NCI-H1436 (cell line): ENCODE measurements at places on chromosomes 3 and 15.

- DNase-seq: peak; percentile 58
Observed at GRCh38 chr3:169863458-169863899, 6.3 kb downstream of the LRRC31 start.

DNA sequence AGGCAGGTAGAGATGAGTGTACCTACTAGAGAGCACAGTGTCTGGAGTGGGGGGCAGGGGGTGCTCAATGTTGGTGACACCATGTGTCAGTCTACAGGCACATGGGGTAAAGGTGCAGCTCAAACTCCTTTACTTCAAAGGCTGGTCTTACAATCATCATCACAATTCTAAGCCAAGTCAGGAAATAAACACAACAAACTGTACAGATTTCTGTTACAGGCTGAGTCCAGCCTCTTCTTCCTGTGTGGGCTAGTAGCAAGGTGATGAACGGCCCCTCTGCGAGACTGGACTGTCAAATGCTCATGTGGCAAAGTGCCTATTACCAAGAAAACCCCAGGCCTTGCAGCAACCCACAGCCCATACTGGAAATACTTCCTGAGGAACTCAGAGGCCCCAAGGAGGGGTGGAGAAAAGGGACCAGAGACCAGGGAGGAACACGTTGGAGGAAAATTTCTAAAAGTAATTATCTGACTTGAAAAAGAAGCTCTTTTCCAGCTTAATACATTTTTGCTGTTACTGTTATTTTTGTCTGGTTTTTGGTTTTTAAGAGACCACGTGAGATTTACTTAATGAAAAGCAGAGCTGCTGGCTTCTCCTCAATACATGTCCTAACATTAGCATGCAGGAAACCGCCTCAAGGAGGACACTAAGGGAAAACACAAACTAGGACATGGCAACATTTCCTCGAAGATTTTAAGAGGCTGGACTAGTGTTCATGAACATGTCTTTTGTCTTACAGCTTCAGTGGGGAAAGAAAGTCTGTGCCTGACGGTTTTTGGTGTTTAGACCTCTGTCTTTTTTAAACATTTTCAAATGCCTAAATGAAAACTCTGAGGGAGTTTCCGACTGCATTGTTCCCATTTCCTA lies 29.5 kb downstream of the TBC1D2B start:
- no peak for DNase-seq

- DNase-seq: no peak
Observed at GRCh38 chr15:56786966-56787365, 53.7 kb upstream of the ZNF280D start.

- no peak for DNase-seq
Observed at GRCh38 chr15:85620690-85621049, 174.1 kb downstream of the KLHL25 start.

- no peak for DNase-seq
Observed at GRCh38 chr3:194971965-194972364, 286.3 kb downstream of the FAM43A start.

GRCh38 chr3:52891615-52892081 lies 5.7 kb downstream of the STIMATE start:
- DNase-seq: no peak

DNA sequence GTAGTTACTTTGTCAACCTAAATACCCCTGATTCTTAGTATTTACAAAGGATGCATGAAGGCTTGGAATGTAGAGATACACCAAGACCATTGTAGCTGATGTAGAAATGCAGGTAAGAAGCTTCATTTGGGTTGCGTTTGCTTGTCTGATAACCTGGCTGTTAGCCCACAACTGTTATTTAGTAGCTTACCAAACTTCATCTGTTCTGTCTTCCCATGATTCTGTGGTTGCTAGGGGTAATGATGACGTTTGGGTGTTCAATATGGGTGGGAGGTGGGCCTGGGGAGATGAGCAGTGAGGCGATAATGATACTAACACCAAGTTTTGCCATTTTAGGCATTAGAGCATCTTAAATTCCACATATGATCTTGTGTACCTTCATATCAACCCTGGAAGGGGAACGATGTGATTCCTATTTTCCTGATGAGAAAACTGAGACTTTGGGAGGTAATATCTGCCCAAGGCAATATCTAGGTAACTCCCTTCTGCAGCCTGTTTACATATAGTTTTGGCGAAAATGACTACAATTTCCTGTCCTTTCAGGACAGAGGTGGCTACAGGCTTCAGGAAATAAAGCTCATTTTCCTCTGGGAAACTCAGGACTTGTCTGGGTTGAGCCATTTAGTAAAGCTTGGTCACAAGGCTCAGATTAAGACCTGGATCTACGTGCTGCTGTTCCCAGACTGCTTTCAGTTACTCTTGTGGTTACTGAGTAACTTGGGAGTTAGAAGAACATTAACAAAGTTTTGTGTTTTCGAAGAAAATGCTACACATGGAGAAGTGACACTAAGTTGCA lies 26.8 kb downstream of the FNDC3B start:
- no peak for DNase-seq

- no peak for DNase-seq
Observed at GRCh38 chr15:73956743-73957135, 30.5 kb downstream of the LOXL1 start.

DNA sequence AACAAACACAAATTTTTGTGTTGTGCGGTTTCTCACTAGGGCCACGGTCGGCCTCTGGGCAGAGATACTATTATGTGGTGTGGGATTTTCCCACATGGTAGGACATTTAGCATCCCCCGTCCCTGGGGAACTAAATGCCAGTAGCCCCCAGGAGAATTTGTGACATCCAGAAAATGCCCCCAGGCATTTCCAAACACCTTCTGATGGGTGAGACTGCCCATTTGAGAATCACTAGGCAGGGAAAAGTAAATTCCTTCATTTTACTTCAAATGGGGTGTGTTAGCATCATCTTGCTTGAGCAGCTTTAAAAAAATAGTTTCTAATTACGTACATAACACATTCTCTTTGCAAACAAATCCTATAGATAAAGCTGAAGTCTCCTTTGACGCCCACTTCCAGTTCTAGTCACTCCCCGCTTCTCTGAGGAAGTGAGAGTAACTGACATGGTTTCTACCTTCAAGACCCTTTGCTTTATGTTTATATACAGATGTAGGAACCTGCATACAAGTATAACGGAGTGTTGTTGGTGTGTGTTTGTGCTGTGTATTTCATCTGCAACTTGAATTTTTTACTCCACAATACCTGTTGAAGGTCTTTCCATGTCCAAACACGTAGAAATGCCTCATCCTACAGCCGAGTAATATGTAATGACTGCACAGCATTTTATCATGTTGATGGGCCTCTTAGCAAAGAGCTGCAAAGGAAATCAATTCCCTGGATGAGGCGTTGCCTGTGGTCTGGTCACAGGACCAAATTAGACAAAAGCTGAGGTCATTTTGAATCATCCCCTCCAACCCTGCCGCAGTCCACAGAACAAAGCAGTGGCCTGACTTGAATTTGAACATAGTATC lies 31.4 kb upstream of the ZBTB38 start:
- DNase-seq: no peak

GRCh38 chr15:40486066-40486770 lies 15.4 kb downstream of the CHST14 start:
- DNase-seq: no peak

GRCh38 chr3:192409838-192410683 lies 317.3 kb downstream of the FGF12 start:
- DNase-seq: no peak

DNA sequence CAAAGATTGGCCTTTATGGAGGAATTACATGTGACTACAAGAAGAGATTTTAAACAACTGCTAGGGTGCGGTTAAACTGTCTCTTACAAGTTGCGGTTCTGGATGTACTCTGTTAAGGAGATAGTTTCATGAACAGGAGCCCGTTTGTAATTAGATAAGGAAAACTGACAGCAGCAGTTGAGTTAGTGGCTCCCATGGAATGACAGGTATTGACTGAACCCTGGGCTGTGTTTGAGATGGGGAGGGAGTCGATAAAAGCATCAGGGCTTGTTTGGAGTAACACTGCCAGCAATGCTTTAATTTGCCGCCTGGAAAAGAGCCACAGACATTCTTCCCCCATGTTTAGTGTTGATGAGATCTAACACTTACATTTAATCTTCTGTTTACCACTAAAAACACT lies 139.9 kb downstream of the ROBO2 start:
- no peak for DNase-seq

DNA sequence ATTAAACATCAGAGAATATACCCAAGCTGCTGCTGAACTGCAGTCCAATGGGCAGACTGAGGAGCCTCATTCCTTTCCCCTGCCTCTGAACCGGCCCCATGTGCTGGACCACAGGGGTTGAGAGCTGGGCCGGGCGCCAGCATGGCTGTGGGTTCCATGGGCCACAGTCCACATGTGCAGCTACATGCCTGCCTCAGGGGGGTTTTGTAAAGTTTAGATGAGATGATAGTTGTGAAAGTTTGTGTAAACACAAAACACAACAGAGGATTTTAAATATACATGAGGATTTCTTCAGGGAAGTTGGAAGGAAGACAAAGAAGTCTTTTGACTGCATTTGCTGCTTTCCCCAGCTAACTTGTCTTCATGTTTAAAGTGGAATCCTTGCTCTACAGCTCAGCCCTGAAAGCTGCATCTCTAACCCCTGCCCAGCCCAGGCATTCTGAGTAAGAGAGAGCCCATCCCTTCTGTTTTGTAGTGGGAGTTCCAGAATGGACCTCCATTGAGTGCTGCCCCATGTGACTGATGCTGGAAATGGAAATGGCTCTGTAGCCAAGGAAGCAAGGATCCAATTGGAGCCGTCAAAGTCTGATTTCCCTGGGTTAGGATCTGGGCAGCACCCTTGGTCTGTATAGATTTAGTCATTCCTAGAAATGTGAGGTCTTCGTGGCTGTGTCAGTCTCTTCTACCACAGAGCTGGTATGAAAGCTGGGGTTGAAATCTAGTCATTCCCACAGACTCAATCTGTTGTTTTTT lies 17.5 kb downstream of the SLC12A8 start:
- no peak for DNase-seq

DNA sequence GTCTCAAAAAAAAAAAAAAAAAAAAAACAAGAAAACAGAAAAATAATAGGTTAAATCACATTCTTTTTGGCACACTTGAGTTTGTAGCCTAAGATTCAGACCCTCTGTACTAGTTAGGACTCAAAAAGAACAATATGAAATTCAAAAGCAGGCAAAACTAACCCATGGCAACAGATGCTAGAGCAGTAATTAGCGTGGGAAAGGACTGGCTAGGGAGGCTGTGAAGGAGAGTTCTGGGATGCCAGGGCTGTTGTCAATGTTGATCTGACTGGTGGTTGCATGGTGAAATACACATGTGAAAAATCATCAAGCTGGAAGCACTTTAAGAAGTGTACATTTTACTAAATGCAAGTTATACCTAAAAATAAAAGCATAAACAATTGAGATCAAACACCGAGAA lies 35.6 kb downstream of the KLHL6 start:
- DNase-seq: no peak

- no peak for DNase-seq
Observed at GRCh38 chr15:34951993-34952392, 17.5 kb downstream of the AQR start.

DNA sequence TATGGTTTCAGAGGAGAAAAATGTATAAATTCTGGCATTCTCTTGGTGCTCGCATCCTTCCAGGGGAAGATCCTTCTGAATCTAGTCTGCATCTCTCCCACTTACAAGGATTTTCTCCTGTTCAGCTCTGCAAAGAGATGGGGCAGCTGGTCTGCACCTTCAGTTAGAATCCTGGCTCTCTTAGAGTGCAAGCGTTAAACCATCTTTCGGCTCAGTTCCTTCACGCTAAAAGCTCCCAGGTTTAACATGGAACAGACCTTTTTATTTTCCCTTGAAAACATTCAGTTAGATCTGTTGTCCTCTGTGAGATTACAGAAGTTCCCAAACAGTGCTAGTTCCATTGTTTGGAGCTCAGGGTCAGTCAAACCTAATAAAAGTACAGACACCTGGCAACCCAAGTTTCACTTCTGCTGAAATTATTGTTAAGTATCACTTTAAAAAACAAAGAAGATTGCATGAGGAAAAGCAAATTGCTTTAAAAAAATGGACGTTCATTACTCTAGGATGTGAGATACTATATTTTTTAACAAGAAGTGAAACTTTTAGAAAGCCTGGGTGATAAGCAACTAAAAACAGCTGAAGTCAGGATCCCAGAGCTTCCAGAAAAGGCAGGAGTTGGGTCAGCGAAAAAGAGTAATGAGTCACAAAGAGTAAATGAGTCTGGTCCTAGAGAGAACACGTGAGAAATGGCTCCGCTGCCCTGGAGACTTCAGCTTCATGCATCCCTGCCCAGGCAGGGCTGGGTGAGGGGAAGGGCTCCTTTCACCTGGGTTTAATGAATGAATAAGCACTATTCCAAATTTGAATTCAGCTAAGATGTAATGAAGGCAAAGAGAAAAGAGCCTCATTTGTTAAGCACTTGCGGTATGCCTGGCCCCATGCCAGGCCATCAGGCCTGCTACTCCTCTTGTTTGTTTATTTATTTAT lies 63.3 kb downstream of the ABTB1 start:
- DNase-seq: no peak

DNA sequence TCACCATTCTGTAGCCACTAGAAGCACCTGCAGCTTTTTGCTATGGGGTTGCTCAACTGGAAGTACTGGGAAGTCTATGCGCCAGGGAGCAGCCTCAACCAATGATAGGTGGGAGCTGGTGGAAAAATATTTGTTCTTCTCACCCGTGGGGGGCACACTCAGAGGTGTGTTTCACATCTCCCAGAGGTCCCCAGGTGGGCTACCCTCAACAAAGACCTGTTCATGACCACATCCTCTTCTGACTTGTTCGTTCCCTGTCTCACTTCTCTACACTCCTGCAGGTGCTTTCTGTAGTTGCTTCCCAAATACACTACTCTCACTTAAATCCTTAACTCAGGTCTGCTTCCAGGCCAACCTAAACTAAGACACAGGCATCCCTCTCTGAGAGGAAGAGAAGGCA lies 3.6 kb downstream of the CAMP start:
- DNase-seq: no peak

- no peak for DNase-seq
Observed at GRCh38 chr3:160162440-160162839, 62.8 kb upstream of the C3orf80 start.

DNA sequence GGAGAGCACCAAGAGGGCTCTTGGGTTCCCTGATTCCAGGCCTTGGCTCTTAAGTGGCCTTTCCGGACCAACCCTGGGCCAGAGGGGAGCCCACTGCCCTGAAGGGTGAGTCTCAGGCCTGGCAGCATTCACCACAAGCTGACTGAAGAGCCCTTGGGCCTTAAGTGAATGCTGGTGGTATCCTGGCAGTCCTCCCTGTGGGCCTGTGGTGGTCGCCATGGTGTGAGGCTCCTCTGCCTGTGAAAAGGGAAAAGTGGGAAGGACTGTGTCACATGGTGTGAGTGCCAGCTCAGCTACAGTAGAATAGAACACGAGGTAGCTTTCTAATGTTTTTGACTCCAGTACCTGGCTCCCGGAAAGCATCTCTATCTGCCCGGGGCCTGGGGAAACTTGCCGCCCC lies 15.3 kb downstream of the CHDH start:
- no peak for DNase-seq

GRCh38 chr3:123158899-123159390 lies 42.8 kb upstream of the SEC22A start:
- no peak for DNase-seq

DNA sequence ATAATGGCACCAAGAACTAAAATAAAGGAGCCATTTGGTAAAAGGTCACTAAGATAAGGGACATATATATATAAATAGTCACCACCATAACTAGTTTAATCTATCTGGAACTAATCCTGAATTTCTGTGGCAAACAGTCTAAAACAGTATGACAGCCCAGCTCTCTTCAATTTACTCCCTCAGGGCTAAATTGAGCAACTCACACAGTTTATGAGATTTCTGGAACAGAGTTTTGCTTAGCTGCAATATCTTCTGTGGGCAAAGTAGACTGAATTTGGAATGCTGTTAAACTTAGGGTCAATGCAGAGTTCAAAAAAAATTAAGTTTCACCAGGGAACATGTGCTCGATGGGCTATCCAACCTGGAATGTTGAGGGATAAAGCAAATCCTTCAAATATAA lies 70.1 kb upstream of the VEPH1 start:
- DNase-seq: no peak
